SHP77 treated with DMSO at 0.1 percent for 48 hours (cell line): ENCODE measurements at places on chromosomes 3 and 15.
A peak's percentile ranks its signal among the peaks of the same experiment; 100 is the strongest.

DNA sequence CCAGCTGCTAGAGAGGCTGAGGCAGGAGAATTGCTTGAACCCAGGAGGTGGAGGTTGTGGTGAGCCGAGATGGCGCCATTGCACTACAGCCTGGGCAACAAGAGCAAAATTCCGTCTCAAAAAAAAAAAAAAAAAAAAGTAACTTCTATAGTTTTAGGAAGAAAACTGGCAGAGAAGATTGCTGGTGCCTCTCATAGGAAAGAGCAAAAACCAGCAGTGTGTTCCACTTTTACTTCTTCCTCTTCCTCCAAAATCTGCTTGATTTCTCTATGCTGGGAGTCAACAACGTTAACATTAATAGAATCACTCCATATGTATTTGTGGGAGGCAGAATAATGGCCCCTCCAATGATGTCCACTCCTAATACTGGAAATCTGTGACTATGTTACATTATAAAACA, 12.5 kb upstream of the NR1D2 start:
- no peak for DNase-seq

DNA sequence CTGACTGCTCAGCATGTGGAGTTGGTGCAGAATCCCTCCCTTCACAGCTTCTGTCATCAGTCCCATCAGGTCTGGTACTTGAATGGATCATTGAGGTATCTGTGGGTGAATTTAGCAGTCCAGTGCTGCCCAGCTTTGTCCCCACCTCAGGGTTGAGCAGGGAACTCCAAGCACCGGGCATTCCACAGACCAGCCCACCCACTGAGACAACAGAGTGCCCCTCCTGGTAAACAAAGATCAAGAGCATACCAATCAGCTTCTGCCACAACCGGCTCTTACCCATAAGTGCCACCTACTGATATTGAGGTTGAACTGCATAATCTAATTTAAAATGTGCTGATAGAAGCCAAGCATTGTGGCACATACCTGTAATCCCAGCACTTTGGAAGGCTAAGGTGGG, 57.1 kb upstream of the FXR1 start:
- no peak for DNase-seq

DNA sequence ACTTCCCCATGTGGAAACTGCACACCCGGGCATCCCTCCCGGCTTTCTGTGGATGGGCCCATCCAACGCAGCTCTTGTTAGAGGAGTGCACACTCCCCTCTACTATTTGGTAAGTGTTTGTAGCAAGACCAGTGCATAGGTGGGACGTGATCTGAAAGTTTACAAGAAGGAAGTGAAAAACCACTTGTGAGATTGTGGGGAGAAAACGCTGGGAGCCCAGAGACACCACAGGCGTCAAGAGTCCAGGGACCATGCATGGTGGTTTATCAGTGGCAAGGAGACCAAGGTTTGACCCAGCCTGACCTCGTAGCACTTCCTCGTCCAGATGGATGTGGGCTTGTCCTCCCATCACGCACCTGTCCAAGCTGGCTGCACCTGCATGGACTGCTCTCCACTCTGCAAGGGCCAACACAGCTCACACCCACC, 51.6 kb downstream of the ATP10A start:
- no peak for DNase-seq

DNA sequence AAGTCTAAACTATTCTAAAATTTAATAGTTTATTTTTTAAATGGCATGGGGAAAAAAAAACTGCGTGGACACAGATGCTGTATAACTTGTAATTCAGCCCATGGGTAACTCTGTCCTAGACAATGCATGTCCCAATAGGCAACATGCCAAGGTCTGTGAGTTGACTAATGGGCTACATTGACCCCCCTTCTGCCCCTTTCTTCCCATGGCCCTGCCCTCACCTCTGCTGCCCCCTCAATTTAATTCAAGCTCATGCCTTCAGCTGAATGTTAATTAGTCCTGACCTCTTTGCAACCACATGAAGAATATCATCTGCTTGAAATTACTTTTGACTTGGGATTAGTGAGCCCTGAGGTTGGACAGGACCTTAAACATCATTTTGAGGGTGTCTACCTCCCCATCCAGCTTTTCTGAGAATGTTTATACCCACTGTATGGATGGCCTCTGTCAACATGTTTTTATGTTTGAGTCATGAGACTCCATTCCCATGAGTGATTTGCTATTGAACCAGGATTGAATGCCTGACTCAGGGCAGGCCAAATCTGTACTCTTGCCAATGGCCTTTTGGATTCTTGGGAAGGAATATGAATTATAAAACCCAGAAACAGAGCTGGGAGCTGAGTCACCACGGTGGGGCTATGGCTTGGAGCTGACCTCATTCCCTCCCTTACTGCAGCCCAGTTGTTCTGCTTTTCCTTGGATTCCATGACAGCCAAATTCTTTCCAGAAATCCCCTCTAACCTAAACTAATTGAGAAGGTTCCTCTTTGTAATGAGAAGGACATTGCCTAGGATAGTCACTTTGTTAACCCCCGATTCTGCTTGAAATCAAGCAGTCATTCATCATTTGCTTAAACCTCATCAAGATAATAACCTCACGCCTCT, 33.5 kb upstream of the PDE8A start:
- no peak for DNase-seq

DNA sequence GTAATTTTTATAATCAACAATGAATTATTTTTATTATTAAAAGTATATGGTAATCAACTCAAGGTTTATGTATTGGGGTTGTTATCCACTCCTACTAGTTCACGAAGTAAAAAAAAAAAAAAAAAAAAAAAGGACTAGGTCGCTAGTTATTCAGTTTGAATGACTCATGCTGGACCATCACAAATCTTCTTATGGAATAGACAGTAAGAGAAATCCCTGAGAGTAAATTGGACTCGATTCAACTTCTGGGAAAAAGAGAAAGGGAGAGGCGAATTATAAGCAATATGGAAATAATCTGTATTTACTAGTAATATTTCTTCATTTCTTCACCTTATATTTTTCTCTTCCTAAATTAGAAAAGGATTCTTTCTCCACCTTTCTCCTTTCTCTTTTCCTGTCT, 2.0 kb downstream of the MYEF2 start:
- DNase-seq = no peak

- DNase-seq = no peak
These were observed 41.6 kb downstream of the MRAS start for GRCh38 chr3:138389841-138390581.

DNA sequence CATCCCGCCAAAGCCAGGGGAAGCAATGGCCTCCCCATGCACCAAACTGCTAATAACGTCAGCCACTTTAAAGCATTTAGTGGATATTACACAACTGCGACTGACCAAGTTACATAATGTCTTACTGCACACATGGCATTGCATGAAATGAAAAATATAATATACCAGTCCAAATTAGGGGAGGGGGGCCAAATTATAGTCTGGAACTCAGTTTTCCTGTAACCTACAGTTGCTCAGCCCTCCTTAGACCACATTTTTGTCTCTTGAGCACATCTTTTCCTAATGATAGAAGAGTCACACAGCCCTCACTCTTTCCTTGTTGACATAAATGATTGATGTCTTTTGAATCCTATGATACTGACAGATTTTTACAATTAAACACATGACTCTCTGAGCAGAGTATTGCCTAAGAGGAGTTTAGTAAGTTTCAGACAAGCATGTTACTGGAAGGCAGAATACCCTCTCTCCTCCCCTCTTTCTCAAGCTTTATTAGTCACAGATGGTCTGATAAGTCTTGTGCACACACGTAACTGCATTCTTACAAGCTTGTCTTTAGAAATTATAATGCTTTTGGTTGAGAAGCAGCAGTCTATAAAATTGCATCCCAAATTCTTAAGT, 1.1 kb upstream of the PLD1 start:
- no peak for DNase-seq

- no peak for DNase-seq
These were observed 104.6 kb downstream of the PTPRG start for GRCh38 chr3:61665987-61666386.

DNA sequence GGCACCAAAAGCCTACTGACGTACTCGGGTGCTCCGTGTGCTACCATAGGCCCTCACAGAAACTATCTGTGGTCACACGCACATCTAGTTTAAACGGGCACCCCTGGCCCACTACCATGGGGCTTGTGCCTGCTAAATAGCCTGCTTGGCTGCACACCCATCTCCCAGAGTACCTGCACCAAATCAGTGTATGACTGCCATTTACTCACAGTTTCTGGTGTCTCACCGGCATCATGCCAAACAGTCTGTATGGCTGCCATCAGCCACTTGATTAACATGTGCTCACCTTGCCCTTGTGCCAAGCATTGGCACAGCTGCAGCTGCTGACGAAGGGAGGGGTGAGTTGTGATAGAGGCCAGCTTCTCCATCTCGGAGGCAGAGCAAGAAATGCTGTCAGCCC, 232.7 kb downstream of the IGSF11 start:
- DNase-seq = peak; percentile 65

DNA sequence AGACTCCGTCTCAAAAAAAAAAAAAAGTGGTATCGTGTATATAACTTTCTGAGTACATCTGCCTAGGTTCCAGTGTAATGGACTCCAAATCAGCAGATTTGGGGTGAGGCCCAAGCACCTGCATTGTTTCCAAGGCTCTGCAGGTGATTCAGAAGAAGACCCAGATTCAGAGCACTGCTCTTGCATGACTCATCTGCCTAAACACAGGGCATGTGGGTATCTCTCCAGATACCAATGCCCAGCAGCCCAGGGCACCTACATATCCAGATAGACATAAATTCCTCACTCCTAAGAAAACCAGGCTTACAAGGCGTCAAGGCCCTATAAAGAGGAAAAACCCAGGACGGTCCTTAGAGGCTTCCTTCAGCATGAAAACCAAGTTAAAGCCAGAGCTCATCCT, 24.3 kb downstream of the NDUFAF1 start:
- no peak for DNase-seq

DNA sequence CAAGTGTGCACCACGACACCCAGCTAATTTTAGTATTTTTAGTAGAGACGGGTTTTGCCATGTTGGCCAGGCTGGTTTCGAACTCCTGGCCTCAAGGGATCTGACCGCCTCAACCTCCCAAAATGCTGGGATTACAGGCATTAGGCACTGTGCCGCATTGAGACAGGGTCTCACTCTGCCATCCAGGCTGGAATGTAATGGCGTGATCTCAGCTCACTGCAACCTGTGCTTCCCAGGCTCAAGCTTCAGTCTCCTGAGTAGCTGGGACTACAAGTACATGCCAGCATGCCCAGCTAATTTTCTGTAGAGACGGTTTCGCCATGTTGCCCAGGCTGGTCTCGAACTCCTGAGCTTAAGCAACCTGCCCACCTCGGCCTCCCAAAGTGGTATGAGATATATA, 51.6 kb downstream of the ACAD9 start:
- DNase-seq = no peak

DNA sequence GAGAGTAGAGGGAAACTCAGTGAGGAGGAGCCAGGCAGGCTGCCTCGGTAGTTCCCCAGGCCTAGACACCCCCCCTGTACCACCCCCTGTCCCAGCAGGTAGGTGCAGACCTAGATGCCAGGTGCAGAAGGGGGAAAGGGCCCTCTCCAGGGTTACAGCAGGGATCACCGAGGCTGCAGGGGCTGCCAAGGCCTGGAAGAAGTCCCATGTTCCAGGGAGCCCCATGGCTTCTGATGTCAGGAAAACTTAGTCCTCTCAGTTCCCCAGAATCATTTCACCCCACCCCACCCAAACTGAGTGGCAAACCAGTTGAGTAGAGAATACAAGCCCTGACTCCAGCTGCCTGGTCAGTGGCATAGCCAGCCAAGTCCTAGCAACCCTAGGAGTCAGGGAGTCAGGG, 7.4 kb upstream of the SEMA3B start:
- no peak for DNase-seq

- no peak for DNase-seq
These were observed 27.0 kb upstream of the RNF7 start for GRCh38 chr3:141710888-141711616.

DNA sequence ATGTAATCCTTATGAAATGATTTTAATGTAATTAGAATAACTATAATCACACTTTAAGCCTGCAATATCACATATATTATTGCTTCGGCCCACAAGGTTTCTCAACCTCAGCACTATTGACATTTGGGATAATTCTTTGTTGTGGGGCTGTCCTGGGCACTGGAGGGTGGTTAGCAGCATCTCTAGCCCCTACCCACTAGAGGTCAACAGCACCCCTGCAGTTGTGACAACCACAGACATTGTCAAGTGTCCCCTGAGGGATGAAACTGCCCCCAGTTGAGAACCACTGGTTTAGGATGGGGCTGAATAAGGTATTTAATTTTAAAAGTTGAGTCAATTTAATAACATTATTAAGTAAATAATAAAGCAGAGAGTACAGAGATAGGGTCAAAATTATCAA, 6.4 kb upstream of the ABHD2 start:
- no peak for DNase-seq

DNA sequence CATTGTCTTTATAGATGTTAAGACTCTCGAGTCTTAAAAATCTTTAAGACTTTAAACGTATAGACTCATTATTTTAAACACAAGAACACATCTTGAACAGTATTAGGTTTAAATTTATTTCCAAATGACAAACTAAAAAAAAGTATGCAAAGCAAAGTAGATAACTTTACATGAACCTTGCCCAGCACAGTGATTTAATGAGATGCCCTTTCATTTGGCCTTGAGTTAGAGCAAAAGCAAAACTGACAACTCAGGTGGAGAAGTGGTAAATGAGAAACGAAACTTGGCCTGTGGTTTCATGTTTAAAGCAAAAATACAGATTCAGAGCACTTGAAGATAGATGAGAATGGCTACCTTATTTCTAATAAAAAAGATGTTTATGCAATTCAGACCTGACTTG, 8.6 kb downstream of the GPR15 start:
- DNase-seq = no peak

DNA sequence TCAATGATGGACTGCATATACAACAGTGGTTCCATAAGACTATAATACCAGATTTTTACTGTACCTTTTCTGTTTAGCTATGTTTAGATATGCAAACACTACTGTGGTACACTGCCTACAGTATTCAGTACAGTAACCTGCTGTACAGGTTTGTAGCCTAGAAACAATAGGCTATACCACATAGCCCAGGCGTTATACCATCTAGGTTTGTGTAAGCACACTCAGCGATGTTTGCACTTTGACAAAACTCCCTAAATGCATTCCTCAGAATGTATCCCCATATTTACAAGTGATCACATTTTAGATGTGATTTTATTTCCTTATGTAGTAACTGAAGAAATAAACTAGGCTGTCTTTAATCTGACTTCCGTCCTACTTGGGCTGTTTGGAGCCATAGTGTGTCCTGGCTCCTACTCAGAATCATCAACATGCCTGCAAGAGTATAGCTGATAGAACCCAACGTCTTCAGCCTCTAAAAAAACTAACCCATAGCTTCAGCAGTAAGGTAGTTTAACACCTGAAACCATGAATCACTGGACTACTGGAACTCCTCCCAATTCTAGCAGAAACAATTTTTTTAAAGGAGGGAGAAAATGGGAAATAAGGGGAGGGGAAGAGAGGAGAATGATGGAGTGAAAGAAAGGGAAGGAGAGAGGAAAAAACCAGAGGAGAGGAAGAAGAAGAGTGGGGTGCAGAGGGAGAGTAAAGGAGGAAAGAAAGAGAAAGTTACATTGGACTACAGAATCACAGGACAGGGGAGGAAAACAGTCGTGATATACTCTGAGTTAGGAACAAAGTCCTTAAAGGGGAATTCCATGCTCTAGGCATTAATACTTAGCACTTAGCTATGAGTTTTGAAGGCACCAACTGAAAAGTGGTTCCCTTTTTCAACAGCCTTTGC, 67.7 kb upstream of the PLXND1 start:
- DNase-seq = no peak

- no peak for DNase-seq
These were observed 45.1 kb downstream of the CMTM7 start for GRCh38 chr3:32436816-32437189.

GRCh38 chr15:72155003-72155621, 36.9 kb downstream of the SENP8 start:
- no peak for DNase-seq
